ENCODE measurements at places on chromosomes 13 and 19.

- DNase-seq, result no peak
These were observed 620.6 kb downstream of the GPC6 start for GRCh38 chr13:93847162-93847561.

DNA sequence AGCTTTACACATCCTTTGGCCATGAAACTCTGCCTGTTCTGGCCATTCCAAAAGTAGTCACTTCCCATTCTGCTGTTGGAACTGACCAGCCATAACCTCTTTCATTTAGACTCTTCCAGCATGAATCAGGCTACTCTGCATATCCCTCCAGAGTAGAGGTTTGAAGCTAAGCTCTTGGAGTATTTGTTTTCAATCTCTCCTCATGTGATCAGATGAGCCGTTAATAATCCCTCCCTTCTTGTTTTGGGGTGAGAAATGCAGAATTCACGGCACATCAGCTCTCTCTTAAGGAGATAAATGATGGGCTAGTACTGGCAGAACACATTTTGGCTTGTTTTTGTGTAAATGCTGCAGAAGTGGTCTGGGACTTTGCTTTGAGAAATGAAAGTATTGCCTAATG lies 519.9 kb downstream of the PCDH17 start:
- DNase-seq, result no peak

DNA sequence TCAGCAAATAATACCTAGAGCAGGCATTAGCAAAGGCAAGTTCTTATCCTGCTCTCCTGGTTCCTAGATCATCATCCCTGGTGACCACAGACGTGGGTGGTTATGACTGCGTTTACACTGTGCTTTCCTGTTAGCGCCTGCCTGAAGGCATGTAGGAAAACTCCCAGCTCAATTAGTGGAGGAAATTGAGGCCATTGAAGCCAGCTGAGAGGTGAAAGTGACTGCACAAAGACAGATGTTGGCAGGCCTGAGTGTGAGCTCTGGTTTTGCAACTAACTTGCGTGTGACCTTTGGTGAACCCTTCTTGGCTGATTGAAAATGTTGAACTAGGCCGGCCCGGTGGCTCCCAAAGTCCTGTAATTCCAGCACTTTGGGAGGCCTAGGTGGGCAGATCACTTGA lies 17.5 kb upstream of the NWD1 start:
- DNase-seq, result no peak

GRCh38 chr19:46713781-46714443 lies 3.0 kb downstream of the PRKD2 start:
- no peak for DNase-seq

DNA sequence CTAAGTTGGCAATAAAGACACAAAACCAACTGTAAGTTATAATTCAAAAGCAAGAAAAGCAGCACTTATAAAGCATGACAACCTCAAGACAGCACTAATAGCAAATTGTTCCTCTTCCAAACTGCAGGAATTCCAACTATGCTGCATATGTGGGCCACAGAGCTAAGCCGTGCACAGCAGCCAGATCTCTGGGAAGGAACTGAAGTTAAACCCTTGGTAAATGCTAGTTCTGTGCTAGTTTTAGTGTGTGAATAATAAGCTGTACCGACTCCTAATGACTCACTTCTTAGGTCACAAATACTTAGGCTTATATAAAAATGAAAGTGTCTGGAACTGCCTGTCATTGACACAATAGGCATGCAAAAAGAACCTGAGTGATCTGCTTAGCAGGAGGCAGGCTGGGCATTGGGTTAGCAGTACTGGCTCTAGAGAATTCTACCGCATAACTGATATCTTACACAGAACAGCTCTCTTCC lies 21.2 kb upstream of the GTF3A start:
- no peak for DNase-seq

DNA sequence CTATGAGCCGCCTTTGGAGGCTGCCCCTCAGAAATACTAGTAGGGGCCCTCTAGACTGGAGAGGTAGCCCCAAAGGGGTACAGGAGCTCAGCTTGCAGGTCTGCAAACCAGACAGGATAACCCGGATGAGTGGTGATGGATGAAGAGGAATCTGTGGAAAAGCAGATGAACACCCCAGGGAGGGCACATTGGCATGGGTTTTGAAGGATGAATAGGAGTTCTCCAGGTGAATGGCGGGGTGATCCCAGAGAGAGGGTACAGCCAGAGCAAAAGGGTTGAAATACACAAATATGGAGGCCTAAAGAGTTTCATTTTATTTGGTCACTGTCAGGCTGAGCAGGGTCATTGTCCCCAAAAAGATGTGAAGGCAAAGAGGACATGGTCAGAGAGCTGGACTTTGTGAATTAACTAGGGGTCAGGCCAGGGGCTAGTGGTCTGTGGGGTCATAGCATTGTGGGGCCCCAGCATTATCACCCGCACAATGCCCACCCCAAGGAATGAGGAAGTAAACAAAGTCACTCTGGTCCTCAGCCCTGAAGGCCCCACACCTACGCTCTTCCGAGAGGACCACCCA lies 4.8 kb downstream of the NR2F6 start:
- DNase-seq, result peak; percentile 71

DNA sequence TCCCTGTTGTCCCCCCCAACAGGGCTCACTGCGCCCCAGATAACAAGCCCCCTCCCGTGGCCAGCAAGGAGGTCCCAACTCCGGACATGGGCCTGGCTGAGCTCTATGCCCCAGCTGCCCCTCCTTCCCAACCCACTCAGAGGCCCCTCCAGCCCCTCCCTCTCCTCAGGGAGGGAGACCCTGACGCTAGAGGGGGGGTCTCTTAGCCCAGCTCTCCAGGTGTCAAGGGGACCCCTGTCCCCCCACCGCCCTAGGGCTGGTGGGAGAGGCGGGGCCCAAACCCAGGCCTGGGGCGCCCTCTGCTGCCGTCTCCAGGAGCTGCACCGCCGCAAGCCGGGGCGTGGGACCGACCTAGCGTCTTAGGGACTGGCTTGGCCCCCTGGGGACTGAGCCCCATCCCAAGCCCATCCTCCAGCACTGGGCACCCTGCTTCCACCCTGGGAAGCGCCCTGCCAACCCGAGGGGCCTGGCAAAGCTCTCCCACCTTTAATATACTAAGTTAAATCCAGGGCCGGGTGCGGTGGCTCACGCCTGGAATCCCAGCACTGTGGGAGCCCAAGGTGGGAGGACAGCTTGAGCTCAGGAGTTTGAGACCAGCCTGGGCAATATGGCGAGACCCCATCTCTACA lies 1.4 kb downstream of the GRIN3B start:
- peak; percentile 61 for DNase-seq

DNA sequence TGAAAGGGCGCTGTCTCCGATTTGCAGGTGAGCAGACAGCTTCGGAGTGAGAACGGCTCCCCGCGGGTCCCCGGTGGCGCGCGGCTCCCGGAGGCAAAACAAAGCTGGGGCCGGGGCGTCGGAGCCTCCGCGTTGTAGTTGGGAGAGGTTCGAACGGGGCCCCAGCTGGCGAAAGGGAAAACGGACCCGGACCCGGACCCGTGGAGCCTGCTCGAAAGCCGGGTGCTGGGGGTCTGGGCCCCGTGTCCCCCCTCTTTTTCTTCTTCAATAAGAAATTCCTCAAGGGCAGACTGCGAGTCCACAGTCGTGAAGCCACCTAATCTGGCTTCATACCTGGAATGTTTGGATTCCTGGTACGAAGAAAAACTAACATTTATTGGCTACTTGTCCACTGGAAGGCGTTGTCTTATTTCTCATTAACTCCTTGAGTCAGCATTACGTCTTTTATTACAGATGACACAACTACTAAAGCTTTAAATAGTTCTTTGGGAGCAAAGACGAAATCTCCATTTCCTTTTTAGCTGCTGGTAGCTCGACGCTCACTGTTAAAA lies 632 bp upstream of the MTIF3 start:
- peak; percentile 57 for DNase-seq

All from NCI-H82 (cell line).